Hematopoietic multipotent progenitor cell treated with erythropoietin and hydrocortisone succinate and interleukin-3 and kit ligand, for 8 days (in vitro differentiated cells): ENCODE measurements at places on chromosomes 6 and 20.

DNA sequence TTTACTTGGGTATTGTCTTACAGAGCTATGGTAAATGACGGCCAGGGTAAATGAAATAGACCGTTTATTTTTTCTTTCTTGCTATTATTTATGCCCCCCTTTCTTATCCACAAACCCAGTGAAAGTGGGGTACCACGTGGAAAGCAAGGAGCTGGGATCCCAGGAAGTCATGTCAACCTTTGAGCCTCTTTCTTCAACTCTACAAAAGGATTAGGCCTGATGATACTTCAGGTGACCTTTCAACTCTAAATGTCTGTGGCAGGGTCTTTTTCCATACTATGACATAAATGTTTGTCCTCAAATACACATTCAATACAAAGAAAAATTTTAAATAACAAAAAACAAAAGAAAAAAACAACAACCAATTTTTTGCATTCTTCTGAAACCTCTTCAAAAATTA, 291.4 kb downstream of the ADGB start:
- DNase-seq: no peak

DNA sequence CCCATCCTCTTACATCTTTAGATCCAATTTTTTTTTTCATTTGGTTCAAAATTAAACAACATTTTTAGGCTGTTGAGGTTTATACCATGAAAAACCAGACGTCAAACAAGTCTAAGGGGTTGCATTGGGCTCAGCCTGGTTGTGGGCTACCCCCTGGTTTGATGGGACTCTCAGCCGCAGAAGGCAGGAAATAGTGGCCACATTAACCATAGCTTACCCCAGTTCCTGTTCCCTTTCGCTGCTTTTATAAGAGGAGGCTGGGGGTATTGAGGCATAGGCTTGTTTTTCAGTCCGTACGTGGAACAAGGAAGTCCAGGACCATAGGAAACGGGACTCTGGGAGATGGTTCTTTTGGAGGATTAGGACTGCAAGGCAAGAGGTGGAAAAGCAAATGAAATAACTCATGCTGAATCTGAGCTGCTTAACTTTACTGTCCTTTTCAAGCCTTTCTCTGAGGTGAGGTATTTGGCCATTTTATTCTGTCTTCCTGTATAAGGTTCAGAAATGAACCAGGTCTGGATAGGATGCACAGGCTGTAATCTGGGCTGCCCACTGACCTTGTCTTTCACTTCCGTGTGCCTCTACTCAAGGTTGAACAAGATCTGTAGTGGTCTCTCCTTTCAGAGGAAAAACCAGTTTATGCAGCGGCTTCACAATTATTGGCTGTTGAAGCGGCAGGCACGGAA, 7.7 kb downstream of the BRPF3 start:
- DNase-seq: peak; percentile 22

DNA sequence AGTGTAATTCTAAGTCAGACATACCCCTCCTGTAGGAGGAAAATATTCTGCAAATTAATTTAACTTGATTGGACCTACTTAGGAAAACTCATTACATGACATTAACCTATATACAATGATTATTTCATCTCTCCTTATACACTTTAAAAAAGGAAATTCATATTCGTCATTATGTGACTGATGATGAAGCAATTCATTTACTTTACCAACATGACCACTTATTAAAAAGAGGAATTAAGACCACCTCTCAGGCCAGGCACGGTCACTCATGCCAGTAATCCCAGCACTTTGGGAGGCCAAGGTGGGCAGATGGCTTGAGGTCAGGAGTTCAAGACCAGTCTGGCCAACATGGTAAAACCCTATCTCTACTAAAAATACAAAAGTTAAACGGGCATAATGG, 11.6 kb downstream of the AKIRIN2 start:
- DNase-seq: no peak

DNA sequence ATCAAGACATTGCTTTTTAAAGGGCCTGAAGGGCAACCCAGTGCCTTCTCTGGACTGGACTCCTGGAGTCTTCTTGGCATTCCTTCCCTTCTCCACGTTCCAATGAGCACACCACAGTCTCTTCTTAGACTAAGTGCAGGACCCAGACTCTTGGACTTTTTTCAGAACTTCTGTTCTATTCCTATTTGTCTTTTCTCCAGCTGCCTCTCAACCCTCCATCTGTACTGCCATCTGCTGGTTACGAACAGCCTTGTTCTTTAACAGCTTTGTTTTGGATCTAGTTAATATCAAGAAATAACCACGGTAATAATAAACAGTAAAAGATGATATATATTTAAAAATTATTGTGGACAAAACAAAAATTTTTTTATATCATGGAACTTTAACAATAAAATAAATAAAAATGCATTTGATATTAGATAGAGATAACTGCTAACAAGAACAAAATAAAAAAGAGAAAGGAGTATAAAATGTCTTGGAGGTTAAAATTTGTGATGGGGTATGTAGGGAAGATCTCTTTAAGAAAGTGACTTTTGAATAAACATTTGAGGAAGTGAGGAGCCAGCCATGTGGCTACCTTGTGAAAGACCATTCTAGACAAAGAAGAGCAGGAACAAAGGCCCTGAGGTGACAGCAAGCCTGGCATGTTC, 105.1 kb upstream of the HCRTR2 start:
- peak; percentile 45 for DNase-seq

GRCh38 chr20:48106428-48106827, 321.1 kb upstream of the SULF2 start:
- no peak for DNase-seq

DNA sequence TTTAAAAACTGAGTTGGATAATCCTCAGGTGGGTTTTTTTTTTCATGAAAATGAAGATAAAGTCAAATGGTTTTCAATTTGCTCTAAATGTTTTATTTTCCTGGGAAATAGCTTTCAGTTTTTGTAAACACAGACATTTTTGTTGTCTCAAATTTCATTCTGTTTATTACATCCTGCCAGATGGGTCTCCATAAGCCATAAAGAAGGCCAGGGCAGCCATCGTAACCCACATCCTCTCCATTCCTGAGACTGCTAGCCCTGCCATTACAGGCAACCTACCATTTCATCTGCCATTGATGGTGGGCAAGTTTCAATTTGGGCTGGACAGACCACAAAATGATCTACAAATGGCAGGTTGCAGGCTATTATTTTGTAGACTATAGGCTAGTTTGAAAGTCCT, 60.8 kb downstream of the BTBD3 start:
- no peak for DNase-seq
